A549 treated with CpdA at 1 μM for 4 hours (cell line): ENCODE measurements at places on chromosomes 1 and 21. TPM values are rescaled to one million over a fixed set of nuclear protein-coding genes. Genes with fewer than 3 reads are reported as not detected.

The SKI gene
- 20.8 to 23.4 TPM (median 21.7 TPM) in 5 replicates for total RNA-seq

The SERPINC1 gene
- total RNA-seq = 0.13 to 0.15 TPM (median 0.14 TPM) in 3 of 5 replicates, not detected in the others

The TRIM67 gene
- 0.16 to 0.28 TPM (median 0.21 TPM) in 5 replicates for total RNA-seq

The SPATA21 gene
- 0.06 to 0.12 TPM (median 0.09 TPM) in 4 of 5 replicates, not detected in the other for total RNA-seq

The C8A gene
- not detected in 5 replicates for total RNA-seq

The BARHL2 gene
- total RNA-seq = not detected in 5 replicates

The VCAM1 gene
- total RNA-seq = 0.06 to 0.08 TPM in 2 of 5 replicates, not detected in the others
